ENCODE measurements at places on chromosomes 2 and 18. TPM values are rescaled to one million over a fixed set of nuclear protein-coding genes. Genes with fewer than 3 reads are reported as not detected.

The FAP gene
- 50.0 TPM for total RNA-seq

The COL6A3 gene
- 244 TPM for total RNA-seq

The SERPINB13 gene
- total RNA-seq: not detected

The POTEE gene
- not detected for total RNA-seq

The IL36RN gene
- not detected for total RNA-seq

The LBH gene
- total RNA-seq: 23.0 TPM

The SPAG16 gene
- total RNA-seq: 13.8 TPM

The CACNB4 gene
- 0.82 TPM for total RNA-seq

The MAP2 gene
- total RNA-seq: 8.8 TPM

The SIX3 gene
- not detected for total RNA-seq

The CXCR2 gene
- total RNA-seq: not detected

The NT5C1B gene
- total RNA-seq: not detected

The SCYGR3 gene
- total RNA-seq: not detected

The ATIC gene
- total RNA-seq: 43.6 TPM

The CHAC2 gene
- 5.2 TPM for total RNA-seq

The IL1RN gene
- total RNA-seq: not detected

The SLC5A7 gene
- not detected for total RNA-seq

The RAPGEF4 gene
- total RNA-seq: 5.1 TPM

The FAM237A gene
- not detected for total RNA-seq

The TBR1 gene
- total RNA-seq: not detected

The ZBTB7C gene
- total RNA-seq: 0.06 TPM

The ZNF804A gene
- total RNA-seq: 0.82 TPM

The BCL11A gene
- 6.1 TPM for total RNA-seq

The KCNJ3 gene
- not detected for total RNA-seq

The CCDC102B gene
- 8.2 TPM for total RNA-seq

The GBX2 gene
- total RNA-seq: 5.3 TPM

The SLC30A3 gene
- total RNA-seq: 6.5 TPM

The NEURL3 gene
- 0.68 TPM for total RNA-seq

The UBE2F gene
- 99.7 TPM for total RNA-seq

The PROM2 gene
- total RNA-seq: 4.8 TPM
